ENCODE measurements at places on chromosomes 6 and 20.

- no peak for DNase-seq
Observed at GRCh38 chr20:38311091-38311490, 7.1 kb downstream of the BPI start.

DNA sequence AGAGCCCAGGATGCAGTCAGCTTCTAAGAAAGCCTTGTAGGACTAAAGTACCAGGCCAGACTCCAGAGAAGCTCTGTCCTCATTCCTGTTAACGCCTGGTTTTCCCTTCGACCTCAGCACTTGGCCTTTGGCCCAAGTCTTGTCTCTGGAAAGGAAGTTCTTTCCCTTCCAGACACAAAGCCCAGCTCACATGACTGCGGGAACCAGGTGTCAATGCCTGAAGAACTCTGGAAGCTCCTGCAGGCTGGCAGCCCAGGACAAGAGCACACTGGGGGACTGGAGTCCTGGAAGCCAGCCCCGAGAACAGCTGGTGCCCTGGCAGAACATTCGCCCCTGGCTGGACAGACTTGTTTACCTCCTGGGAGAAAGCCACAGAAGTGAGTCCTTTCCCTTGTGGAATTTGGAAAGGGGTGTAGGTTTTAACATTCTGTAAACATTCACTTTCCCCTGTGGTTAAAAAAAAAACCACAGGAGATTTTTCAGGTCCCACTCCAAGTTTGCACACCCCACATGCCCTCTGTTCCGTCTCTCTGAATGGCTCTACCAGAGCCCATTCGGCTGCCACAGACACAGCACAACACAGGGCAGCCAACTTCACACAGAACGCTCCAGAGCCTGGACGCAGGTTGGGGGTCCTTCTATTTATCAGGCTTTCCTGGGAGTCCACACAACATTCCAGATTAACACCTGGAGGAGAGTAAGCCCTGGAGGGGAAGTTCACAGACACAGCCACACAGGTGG, 18.1 kb downstream of the ACSS1 start:
- DNase-seq, result no peak

DNA sequence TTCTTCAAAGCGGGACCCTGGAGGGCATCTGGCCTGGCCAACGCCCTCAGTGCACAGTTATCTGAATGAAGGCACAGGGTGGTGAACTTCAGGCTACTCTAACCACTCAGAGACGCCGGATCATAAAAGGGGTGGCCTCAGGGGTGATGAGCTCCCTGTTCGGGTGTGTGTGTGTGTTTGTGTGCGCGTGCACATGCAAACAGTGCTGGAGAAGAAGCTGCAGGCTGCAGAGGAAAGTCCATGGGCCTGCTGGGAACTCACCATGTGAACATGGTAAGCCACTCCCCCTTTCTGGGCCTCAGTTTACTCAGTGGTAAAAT, 42.0 kb downstream of the KIAA1755 start:
- no peak for DNase-seq

GRCh38 chr6:32713241-32713640, 27.9 kb upstream of the HLA-DQA2 start:
- DNase-seq, result no peak

DNA sequence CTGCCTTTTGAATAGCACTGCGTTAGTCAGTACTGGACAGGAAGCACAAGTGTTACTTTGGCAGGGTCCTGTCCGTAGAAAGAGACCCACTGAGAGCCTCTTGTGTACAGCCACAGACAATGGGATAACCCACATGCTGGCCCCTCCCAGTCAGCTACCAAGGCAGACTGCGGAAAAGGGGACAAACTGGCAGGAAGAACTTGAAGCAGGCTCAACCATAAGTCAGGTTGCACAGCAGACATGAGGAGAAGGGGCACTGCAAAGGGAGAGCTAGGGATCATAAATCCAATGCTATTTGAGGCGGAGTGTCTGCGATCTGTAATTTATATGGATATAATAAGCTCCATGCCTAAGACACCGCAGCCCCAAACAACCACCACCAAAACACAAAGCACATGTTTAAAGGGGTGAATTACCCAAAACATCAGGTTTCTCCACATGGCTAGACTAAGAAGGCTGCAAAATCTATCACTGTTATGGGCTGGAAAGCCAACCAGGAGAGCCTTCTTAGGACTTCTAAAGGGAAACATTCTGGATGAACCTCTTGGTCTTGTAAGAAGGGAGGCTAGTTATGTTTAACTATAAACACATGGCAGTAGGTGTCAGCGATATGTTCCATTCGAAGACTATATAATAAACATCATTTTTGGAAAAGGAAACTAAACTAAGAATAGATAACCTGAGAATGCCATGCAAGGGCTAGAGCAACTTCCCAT, 141.7 kb downstream of the BACH2 start:
- DNase-seq, result no peak

DNA sequence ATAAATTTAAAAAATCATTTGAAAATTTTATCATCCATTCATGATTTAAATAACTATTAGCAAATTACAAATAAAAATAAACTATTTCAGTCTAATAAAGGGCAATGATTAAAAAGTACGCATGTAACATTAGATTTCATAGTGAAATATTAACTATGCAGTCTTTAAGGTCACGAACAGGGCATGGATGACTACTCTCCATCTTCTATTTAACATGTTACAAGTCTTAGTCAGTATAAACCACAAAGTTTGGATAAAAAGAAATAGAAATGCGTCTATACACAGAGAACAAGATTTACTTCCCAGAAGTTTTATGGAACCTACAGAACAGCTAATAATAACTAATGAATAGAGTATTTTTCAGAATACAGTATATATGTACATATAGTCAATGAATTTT, 1016.0 kb downstream of the EYS start:
- DNase-seq, result no peak

- DNase-seq, result no peak
Observed at GRCh38 chr20:44692932-44693480, 22.2 kb upstream of the CCN5 start.

GRCh38 chr20:63435552-63435951, 36.9 kb downstream of the KCNQ2 start:
- no peak for DNase-seq

DNA sequence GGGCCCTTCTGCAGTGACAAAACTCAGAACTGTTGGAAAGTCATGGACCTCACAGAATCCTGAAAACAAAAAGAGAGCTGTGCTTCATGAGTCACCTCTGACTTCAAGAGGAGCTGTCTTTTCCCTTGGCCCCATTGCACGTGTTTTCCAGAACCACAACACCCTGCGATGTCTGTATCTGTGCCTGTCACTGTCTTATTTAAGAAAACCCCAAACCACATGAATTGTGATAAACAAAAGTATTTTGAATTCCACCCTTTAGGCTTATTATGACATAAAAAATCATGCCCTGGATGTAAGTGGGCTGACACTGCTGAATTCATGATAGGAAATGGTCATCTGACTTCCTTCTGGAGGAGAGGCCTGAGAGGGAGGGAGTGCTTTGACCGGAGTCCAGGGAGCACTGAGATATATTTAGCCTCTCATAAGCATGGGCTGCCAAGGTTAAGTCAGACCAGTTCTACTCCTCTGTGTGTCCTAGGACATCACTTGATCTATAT, 96.4 kb upstream of the DUSP22 start:
- no peak for DNase-seq

DNA sequence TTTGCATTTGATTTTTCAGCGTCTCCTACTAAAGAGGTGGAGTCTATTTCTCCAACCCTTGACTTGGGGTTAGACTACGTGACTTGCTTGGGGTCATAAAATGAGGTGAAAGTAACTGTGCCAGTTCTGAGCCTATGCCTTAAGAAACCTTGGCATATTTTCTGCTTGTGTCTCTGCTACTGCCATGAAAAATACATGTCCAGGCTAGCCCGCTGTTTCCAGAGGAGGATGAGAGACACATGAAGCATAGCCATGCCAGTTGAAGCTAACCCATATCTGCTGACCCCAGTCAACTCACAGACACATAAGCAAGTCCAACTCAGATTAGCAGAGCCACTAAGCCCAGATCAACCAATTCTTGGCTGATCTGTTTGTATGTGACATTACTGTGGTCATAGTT, 38.7 kb downstream of the SCP2D1 start:
- no peak for DNase-seq

DNA sequence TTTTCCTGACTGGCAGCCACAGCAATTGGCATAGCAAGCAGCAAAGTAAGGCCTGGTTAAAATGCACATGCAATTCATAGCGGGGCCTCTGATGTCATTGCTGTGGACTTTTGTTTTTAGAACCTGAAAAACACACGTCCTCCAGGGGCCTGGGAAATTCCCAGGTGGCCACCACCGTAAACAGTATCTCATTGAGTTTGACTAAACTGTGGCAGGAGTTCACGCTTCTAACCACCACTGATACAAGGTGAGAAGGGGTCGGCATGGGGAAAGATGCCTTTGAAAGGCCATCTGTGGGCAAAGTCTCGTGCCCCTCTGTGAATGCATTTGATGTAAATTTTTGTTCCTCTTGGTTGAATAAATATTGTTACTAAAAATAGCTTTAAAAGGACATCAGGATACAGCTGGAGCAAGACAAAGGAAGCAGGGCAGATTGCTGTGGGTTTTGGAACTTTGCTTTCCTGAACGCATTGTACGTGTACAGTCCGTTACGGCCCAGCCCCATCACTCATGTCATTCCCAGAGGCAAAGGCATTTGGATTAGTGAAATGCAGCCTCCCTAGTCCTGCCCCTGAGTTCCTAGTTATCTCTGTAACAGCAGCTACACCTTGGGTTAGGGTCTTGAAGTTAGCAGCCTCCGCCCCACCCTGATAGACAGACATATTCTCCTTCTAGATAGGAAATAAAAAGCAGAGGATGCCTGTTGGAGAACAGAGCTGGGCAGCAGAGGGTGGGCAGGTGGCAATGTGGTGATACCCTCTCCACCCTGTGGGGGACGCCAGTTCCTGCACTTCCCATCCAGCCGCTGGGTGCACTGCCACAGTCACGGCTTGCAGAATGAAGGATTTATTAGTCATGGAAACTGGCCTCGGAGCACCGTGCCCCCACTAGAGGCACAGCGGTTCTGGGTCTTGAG, 80.3 kb downstream of the ZDHHC14 start:
- no peak for DNase-seq

GRCh38 chr20:38004416-38004815, 28.8 kb downstream of the TTI1 start:
- DNase-seq, result no peak

DNA sequence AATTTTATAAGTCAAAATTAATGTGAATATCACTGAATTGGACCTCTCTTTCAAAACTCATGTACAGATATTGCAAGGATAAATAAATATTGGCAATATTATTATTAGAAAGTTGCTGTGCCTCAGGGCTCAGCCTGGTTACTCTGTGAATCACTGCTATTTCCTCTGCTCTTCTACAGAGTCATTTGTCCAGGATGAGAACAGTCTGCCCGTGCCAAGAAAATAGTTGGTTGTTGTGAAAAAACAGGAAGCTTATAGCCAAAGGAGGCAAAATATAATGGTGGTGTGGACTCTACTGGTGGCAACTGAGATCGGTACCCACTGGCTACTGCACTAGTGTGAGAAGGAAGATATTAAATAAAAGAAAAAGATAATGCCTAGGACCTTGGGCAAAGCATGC, 93.6 kb downstream of the RIMS1 start:
- DNase-seq, result no peak

- no peak for DNase-seq
Observed at GRCh38 chr20:17227669-17228623, 1.1 kb downstream of the PCSK2 start.

DNA sequence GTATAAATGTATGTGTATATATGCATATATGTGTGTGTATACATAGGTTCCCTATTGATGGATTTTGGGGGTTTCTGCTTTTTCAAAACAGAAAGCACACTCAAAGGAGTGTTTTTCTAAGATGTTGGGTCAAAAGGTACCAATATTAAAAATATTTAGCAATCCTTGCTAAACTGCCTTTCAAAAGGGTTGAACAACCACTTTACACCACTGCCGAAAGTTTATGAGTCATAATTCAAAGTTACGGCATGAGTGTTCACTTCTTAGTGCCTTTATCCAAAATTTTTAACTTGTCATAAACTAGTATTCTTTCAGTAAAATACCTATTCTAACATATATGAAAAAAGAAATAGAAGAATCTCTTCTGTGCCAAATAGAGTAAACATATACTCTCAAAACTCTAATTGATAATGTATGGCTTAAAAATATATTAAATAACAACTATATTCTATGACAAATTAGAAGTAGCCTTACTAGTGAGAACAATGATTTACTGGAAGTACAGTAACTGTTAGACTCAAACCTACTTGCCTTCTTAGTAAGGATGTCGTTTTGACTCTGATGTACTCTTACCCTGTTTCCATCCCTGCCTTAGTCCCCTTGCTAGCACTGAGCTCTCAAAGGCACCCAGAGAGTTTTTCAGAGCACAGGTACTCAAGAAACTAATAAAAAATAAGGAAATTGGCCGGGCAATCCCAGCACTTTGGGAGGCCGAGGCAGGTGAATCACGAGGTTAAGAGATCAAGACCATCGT, 136.1 kb downstream of the INSM1 start:
- DNase-seq, result no peak

- no peak for DNase-seq
Observed at GRCh38 chr6:43336382-43336781, 27.8 kb upstream of the CRIP3 start.

DNA sequence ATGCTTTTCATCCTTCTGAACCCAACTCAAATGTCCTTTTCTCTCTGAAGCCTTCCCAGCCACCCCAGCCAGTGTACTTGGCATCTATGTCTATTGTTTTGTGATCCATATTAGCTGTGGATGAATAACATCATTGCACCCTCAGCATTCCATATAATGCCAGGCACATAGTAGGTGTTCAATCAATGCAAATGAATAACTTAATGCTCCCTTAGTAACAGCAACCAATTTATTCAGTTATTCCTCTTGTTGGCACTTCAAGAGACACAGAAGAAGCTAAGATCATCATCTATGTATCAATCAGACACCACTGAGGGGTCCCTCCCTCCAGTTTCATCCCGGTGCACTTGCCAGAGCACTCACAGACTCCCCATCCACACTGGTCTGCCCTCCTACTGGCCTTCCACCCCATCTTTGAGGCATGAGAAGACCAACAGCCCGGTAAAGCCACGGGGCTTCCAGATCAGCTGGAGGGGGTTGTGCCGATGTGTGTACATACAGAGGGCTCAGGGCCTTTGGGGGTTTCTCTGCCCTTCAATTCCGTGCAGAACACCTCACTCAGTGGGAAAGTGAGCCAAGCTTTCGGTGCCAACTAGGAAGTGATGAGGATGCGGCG, 2.4 kb upstream of the TAF8 start:
- no peak for DNase-seq

GRCh38 chr6:162960679-162961457, 233.1 kb downstream of the PACRG start:
- no peak for DNase-seq

DNA sequence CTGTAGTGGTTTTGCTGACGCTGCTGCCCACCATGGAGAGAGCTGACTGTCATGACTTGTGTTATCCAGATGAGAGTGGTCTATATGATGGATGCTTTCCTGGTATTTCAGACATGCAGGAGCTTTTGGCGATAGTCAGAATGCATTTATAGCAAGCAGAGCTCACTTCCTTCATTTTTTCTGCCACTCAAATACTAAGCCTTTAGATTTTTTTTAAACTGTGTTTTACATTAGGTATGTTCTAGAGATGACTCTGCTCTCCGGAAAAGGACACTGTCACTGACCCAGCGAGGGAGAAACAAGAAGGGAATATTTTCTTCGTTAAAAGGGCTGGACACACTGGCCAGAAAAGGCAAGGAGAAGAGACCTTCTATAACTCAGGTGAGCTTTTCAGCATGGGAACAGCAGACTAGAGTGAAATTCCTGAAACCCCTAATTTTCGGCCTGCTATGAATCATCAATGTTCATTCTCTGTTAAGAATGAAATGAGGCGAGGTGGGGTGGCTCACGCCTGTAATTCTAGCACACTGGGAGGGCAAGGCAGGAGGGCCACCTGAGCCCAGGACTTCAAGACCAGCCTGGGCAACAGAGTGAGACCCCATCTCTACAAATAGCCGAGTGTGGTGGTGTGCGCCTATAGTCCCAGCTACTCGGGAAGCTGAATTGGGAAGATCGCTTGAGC, 98.6 kb upstream of the CLDN20 start:
- DNase-seq, result no peak

Data from activated naive CD4-positive, alpha-beta T cell (primary cell).